Posterior vena cava (tissue), 2 donors: ENCODE measurements at places on chromosomes 16 and 17. TPM values are rescaled to one million over a fixed set of nuclear protein-coding genes. Genes with fewer than 3 reads are reported as not detected.

The ABCC12 gene
- not detected for total RNA-seq

The GSG1L gene
- total RNA-seq: not detected

The UBTF gene
- total RNA-seq: 59.7 TPM

The AKAP1 gene
- total RNA-seq: 57.8 TPM

The FMNL1 gene
- total RNA-seq: 19.5 TPM

DNA sequence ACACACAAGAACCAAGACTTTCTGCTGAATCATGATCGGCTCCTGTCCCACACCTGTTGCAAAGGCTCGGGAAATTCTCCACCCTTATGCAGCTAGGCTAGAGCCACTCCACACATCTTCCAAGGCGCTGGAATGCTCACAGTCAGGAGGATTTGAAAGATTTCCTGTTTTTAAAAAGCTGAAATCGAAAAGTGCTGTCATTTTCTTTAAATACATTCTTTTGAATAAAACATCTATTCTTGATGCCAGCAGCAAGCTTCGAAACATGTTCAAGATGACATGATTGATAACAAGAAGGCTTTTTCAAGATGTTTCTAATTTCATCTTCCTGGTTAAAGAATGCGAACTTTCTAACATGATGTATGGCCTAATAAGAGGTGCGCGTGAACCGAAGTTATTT is 219.7 kb upstream of the CDH5 start:
- DNase-seq: no peak

GRCh38 chr16:23835390-23836077 is at the start of gene PRKCB:
PRKCB (plus strand) TSS chr16:23835983.
- peak; percentile 95 for DNase-seq

GRCh38 chr16:75836347-75837010 is 110.2 kb upstream of the CPHXL start:
- DNase-seq: no peak

GRCh38 chr17:28993645-28994426 is 12.0 kb downstream of the SEZ6 start:
- no peak for DNase-seq

DNA sequence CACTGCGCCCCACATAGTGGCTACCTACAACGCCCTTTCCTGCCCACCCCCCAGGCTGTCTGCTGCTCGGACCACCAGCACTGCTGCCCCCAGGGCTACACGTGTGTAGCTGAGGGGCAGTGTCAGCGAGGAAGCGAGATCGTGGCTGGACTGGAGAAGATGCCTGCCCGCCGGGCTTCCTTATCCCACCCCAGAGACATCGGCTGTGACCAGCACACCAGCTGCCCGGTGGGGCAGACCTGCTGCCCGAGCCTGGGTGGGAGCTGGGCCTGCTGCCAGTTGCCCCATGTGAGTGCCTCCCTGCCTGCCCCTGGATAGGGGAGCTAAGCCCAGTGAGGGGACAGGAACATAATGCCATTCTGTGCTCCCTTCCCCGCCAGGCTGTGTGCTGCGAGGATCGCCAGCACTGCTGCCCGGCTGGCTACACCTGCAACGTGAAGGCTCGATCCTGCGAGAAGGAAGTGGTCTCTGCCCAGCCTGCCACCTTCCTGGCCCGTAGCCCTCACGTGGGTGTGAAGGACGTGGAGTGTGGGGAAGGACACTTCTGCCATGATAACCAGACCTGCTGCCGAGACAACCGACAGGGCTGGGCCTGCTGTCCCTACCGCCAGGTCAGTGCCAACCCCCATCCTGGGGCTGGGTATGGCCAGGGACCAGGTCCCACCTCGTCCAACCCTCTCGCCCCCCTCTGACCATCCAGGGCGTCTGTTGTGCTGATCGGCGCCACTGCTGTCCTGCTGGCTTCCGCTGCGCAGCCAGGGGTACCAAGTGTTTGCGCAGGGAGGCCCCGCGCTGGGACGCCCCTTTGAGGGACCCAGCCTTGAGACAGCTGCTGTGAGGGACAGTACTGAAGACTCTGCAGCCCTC is 7.1 kb downstream of the GRN start:
- no peak for DNase-seq

- DNase-seq: no peak
Measured at GRCh38 chr16:24101431-24101830, 154.7 kb upstream of the CACNG3 start.

GRCh38 chr16:88792078-88792550 is 7.1 kb upstream of the PIEZO1 start:
- DNase-seq: no peak

- no peak for DNase-seq
Measured at GRCh38 chr17:69575346-69575761, 160.9 kb downstream of the MAP2K6 start.

- no peak for DNase-seq
Measured at GRCh38 chr17:79861413-79862216, 22.4 kb upstream of the CBX4 start.

DNA sequence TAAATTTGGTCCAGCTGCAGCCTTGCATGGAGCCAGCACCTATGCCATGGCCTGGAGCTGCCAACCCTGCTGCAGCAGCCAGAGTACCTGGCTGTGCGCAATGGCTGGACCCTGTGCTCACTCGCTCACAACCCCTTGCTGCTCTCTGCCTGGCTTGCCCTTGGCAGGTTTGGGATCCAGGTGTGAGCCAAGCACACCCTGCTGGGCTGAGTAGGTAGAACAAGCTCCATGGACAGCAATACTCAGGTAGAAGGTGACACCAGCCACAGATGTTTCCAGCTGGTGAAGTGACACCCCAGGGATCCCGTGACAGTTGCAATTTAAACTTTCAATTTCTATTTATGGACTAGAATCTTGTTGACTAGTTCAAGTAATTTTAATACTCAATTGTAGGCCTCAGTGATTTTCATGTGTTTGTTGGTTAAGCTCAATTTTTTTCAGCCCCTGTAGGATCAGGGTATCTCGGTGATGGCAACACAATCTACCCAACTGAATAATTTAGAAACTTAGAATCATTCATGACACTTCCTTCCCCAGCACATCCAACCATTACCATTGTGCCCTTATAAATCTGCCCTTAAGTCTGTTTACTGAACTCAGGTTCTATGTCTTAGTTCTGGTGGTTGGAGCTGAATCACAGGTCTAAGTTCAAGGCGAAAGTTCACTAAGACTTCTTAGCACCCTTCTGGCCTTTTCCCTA is 480.0 kb downstream of the PMP22 start:
- DNase-seq: no peak

GRCh38 chr17:28992625-28993600 is 12.9 kb downstream of the SEZ6 start:
- no peak for DNase-seq

GRCh38 chr17:63041722-63042121 is 75.7 kb downstream of the TANC2 start:
- no peak for DNase-seq

- no peak for DNase-seq
Measured at GRCh38 chr17:20986767-20987510, 55.9 kb downstream of the USP22 start.

DNA sequence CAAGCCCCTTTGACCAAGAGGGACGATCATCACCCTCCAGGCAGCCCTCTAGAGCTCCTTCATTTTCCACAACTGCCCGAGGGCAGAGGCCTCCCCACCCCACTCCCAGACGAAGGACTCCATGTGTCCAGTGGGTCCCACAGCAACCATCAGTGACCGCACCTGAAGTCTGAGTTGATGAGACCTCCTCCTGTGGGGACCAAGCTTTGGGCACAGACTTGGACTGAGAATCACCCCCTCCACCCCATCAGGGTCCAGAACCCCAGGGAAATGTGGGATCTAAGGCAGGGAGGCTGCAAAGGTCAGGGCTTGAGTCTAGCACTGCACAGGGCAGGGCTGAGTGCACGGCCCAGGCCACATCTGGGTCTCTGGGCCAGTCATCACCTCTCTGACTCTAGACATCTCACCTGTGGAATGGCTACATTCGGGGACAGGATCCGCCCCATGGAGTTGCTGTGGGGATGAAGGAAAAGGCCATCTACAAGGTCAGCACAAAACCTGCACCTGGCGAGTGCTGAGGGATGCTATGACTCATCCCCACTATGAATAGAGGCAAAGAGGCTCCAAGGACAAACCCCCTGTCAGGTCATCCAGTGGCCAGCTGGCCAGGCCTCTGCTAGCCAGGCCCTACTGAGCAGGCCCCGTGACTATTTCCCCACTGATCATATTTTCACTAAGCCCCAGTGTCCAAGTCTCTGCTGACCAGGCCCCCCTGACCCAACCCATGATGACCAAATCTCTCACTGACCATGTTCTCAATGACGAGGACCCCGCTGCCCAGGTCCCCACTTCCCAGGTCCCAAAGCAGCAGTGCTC is 38.4 kb downstream of the TNFRSF13B start:
- DNase-seq: peak; percentile 78

DNA sequence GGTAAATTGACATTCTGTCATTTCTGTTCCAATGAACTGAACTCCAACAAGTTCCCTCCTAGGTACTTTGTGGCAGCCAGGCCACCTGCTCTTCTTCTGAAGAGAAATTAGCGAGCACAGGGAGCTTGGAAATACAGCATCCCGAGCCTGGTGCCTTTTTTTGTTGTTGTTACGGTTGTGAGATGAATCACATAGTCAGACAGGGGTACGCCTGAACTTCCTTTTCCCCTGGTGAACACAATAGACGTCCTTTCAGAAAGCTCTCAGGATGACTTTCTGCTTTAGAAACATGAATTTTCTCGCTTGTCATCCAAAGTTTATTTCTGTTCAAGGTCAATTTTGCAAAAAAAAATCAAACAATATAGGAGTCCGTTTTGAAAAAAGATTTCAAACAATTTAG is 53.9 kb upstream of the XYLT1 start:
- no peak for DNase-seq
